ENCODE measurements at places on chromosomes 3 and 15.

- DNase-seq = no peak
These were observed 27.6 kb upstream of the XYLB start for GRCh38 chr3:38318766-38319671.

GRCh38 chr3:73781541-73781940 lies 156.8 kb upstream of the PDZRN3 start:
- DNase-seq = no peak

DNA sequence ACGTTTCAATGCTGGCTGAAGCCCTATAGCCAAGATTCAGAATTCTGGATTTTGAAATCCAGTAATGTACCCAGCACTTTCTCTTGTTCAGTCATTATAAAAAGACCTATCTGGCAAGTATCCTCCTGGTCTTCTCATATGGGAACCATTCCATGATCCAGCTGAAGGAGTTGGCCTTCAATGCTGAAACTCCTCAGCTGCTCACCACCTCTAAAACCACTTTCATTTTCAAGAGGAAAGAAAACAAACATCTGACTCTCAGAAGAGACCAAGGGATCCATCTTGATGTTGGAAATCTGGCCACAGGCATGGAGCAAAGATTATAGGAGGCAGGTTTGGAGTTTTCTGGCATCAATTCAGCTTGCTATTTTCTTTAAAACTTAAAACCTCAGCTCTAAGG lies 235.4 kb downstream of the FMN1 start:
- DNase-seq = no peak

- no peak for DNase-seq
These were observed 193.6 kb downstream of the EPHA3 start for GRCh38 chr3:89300981-89301380.

GRCh38 chr15:44593042-44593736 lies 56.2 kb downstream of the EIF3J start:
- no peak for DNase-seq

- DNase-seq = no peak
These were observed 311.4 kb downstream of the LPP start for GRCh38 chr3:188465311-188465710.

DNA sequence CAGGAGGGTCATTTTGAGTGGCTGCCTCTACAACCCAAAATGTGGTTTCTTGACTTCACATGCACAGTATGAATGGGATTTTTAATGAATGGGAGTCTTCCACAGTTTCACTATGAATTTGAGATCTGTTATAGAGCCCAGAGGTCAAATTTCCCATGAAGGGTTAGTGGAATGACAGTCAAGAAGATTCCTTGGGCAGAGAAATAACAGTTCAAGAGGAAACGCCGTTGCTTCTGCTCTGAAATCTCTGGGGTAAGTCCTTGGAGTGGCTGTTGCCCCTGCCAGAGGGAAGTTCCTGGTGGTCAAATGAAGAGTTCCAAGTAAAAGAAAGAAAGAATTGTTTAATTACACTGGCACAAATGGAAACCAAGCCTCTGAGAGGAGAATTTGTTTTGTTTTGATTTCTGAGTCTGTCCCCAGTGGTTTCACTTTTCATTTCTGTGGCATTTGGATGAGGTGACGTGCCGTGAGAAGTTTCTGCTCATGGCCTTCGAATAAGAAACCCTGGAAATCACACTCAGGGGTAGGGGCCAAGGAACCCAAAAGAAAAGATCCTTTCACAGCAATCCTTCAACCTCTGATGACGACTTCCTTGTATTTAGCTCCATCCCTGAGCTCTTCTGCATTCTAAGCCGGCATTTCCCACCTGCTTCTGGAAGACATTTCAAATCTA lies 77.5 kb upstream of the IL12A start:
- DNase-seq = no peak

GRCh38 chr3:162597226-162597625 lies 1100.6 kb downstream of the OTOL1 start:
- no peak for DNase-seq

GRCh38 chr3:31861826-31862225 lies 119.2 kb downstream of the OSBPL10 start:
- no peak for DNase-seq

GRCh38 chr15:41945221-41945620 lies 27.1 kb downstream of the EHD4 start:
- no peak for DNase-seq

DNA sequence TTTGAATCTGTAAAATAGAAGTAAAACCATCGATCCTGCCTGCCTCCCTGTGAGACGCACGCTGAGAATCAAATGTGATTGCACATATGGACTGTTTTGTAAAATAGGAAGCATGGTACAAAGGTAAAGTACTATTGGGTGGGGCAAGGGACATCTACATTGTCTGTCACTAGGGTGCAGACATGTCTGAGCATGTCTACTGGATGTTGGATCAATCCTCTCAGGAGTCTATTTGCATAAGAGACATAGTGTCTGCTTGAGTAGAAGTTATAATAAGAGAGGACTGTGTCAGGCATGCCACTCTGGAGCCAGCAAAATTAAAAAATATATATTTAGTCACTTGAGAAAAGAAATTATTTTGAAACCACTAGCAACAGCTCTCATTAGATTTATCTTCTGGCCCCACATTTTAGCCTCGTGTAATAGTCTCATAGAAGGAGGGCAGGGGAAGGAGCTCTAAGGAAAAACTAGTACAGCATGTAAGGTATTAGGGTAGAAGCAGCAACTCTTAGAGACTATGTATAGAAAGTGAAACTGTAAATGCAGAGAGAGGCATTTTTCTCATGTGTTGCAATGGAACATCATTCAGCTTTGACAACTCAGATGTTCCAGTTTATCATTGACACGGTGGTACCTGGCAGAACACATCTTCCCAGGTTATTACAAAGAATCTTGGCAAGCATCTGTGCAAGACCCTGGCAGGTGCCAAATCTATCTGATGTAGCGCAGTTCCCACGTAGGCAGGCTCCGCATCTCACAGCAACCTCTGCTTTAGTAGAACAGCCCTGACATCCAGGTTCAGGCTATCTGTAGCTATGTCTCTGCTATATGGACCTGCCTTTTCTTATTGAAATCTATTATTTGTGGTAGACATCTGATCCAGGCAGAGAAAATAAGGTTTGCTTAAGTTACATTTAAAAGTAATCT lies 85.2 kb upstream of the CHL1 start:
- no peak for DNase-seq

GRCh38 chr3:45023675-45024074 lies 2.4 kb upstream of the CLEC3B start:
- DNase-seq = no peak

DNA sequence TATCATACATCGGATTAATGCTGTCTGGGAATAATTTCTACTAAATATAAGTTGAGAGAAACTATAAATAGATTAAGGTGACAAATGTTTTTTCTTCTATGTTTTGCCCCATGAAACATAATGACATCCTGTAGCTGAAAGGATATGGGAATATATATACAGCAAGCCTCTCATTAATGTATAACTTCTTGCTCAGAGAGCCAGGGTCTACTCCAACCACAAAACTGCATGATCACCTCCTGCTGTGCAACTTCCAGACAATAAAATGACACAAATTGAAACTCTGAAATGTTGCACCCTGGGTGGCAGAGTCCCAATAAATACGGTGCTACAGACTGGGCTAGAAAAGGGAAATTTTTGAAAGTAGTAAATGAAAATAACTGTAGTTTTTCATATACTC lies 571.9 kb upstream of the CBLB start:
- DNase-seq = no peak

DNA sequence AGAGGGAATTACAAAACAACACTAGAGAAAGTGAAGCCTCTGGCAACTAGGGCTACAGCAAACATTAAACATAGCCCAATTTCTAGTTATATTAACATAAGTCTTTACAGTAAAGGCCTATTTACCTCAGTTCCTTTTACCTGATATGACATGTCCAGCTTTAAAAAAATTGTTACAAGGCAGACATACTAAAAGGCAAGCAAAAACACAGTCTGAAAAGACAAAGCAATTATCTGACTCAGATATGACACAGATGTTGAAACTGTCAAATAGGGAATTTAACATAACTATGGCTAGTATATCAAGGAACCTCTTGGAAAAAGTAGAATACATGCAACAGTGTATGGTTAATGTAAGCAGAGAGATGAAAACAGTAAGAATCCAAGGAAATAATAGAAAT lies 238.6 kb downstream of the RAP2B start:
- DNase-seq = no peak

DNA sequence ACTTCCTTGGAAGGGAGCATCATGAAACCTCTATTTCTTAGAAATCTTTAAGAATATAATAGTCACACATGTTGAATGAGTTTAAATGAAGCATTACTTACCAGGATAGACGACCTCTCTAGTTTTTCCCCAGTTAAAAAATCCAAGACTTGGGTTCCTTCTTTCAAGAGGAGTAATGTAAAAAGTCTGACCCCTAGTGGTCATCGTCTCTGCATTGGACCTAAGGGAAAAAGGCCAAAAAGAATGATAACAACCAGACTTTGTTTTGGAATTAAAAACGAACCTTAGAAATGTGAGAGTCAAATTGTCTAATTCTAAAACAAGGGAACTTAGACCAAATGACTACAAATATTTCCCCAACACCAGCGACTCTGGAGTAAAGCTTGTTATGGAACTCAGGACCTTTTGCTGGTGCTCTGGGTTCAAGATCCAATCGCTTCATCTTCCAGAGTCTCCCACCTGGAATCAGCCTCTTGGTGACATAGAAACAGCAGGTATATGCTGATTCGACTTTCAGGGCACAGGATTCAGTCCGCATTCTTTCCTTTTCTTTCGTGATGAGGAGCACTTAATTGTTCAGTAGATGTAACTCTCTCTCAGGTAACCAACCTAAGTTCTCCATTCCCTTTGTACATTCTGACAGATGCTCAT lies 214.8 kb upstream of the TPRG1 start:
- DNase-seq = no peak

DNA sequence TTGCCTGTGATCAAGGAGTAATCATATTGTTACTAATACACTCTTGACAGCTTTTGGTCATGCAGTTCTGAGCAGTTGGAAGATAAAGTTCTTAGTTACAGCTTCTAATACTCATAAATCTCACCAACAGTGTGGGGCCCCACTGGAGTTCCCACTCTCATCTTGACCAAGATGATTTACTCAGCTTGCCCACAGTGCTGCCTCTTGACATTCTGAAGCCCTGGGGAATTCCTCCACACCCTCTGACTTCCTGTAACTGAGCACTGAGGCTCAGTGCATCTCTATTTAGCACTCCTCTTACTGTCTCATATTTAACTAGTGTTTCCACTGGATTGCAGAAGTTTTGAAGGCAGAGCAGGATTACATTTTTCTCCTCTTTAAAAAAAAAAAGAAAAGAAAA lies 1.9 kb upstream of the ARL6IP5 start:
- no peak for DNase-seq

DNA sequence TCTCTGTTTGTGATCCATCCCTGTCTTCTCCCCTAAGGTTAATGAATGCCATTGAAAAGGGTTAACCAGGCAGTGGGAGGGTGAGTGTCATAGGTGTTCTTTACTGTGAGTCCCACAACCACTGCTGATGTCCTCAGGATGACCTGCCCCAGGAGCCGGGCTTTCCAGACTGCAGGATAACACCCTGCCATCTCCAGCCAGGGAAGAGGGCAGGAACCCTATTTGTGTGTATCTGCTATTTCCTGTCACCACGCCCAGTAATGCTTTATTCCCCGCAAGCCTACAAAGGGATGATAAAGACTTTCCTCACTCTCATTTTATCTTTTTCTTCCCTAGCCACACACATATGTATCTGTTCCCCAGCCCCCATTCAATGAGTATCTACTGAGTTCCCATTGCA lies 15.6 kb upstream of the CTXND1 start:
- no peak for DNase-seq

- DNase-seq = peak; percentile 76
These were observed 777 bp downstream of the LOXL1 start for GRCh38 chr15:73927003-73927475.

GRCh38 chr15:89772932-89773583 lies 3.1 kb upstream of the MESP2 start:
- DNase-seq = peak; percentile 77

DNA sequence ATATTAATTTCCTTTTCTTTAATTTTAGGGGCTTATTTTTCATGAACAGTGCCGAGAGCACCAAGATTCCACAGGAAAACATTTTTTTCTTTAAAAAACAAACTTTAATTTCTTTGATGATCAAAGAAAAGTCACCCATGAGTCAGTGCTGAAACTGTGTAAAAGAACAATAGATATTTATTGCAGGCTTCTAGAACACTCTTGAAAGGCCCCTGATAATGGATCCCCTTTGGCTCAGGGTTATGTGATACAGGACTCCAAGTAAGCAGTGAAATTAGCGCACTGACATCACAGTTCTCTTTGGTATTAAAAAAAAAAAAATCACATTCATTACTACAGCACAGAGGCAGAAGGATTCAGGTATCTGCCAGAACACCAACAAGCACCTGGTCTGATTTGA lies 66.1 kb upstream of the MYZAP start:
- no peak for DNase-seq

- no peak for DNase-seq
These were observed 14.6 kb upstream of the LRRC15 start for GRCh38 chr3:194384156-194384555.

- no peak for DNase-seq
These were observed 5.3 kb downstream of the PLSCR2 start for GRCh38 chr3:146464005-146464595.

GRCh38 chr15:66019826-66020398 lies 150.6 kb downstream of the RAB11A start:
- no peak for DNase-seq

DNA sequence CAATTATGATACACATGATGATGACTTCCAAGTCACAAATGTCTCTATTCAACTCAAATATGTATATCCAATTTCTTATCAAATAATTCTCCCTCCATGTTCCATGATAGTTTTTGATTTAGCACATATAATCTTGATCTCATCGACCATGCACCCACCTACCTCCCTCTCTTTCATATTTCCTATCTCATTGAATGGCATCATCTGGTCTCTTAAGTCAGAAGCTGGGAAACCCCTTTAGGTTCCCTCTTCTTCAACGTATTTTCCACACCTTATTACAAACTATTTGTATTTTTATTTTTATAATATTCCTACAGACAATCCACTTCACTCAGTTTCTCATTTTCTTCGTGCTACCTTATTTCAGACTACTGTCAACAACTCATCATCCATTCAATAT lies 56.9 kb upstream of the DPH6 start:
- DNase-seq = no peak

DNA sequence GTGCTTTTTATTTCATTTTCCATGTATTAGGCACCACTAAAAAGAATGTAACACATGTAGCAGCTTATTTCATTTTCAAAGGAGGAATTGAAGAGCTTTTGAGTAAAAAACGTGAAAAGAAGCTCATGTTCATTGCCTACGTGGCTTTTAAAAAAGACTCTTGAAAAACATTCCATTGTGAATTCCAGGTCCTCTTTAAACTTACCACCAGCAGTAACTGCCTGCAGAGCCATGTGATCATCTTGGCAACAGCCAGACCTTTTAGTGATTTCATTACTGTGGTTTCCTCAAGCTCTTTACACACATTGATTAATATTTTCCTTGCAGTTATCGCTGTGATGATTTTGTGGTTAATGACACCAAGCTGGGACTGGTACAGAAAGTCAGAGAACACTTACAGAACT lies 43.8 kb upstream of the FBXL22 start:
- DNase-seq = no peak

GRCh38 chr3:165347526-165347925 lies 151.3 kb upstream of the SLITRK3 start:
- no peak for DNase-seq

Data from HuH-7.5 (cell line).